AG04449 (cell line): ENCODE measurements at places on chromosomes 3 and 15.

DNA sequence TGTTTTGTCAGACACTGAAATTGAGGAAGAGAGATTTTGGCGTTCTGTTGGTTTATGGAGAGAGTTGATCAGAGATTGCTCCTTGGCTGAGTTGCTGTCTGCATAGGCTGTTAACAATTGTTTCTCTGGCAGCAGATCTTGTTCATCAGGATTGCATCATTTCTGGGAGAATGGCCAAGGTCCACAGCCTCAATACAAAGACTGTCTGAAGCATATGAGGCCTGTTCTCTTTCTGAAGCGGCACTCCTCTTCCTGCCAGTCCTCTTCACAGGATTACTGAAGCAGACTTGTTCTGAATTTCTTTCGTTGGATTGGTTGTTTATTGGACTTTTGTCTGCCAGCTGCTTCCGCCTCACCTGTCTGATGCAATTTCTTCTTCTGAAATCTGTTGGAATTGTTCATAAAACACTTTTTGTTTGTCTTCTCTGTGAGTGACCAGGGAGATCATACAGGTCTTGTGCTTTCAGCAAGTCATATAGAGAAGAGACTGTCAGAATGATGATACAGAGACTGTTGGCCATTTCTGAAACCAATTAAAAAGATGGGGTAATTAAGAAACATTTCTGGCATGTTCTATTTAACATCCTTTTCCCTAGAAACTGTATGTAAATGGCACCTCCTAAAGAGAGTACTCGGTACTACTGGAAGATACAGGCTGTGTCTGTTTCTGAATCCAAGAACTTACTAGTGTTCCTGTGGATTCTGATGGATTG is 25.5 kb downstream of the SETD5 start:
- peak; percentile 85 for DNase-seq

GRCh38 chr15:78679089-78679511 is 38.1 kb upstream of the CHRNB4 start:
- DNase-seq, result no peak

GRCh38 chr3:151560738-151561137 is 99.9 kb upstream of the IGSF10 start:
- DNase-seq, result no peak

GRCh38 chr15:29103824-29104565 is 165.6 kb downstream of the NSMCE3 start:
- peak; percentile 28 for DNase-seq

- no peak for DNase-seq
Observed at GRCh38 chr15:80404761-80405553, 775 bp downstream of the ARNT2 start.

- no peak for DNase-seq
Observed at GRCh38 chr3:13654330-13655060, 105.6 kb downstream of the FBLN2 start.

DNA sequence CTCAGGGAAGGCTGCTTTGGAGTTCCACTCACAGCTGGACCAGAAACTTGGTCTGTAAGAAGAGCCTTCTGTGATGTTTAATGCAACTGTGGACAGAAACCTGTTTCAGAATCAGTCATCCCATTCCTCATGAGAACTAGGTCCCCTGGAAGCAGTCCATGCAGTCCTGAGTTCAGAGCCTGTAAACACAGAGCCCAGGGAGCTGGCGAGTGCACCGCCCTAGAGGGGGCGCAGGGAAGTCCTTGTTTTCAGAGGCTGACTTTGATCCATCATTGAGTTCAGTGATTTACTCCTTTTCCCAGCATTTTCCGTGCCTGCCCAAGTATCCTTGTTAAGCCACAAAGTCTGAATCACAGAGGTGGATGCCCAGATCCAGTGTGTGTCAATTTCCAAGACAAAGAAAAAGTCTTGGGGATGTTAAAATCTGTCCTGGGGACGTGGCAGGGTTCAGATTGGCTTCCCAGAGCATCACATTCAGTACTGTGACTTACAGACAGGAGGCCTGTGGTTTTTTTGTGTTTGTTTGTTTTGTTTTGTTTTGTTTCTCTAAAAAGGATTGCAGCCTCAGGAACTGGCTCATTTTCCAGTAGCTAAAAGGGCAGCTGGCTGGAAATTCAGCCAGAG is 9.8 kb upstream of the TXNRD3 start:
- no peak for DNase-seq

DNA sequence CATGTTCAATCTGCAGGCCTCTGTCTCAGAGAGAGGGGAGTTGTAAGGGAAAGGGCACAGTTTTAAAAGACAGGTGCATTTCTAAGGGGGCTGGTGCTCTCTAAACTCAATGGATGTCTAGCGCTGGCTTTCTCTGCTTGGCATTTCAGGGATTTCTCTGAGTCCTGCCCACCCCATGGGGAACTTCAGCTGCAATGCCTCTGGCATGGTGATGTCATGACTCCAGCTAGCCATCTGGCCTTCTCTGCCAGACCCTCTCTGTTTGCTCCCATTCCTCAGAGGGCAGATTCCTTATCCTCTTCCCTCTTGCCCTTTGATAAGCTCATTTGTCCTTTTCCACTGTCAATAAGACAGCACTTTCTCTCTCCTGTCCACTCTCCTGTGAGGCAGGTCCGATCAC is 40.8 kb downstream of the RPLP1 start:
- DNase-seq, result no peak

DNA sequence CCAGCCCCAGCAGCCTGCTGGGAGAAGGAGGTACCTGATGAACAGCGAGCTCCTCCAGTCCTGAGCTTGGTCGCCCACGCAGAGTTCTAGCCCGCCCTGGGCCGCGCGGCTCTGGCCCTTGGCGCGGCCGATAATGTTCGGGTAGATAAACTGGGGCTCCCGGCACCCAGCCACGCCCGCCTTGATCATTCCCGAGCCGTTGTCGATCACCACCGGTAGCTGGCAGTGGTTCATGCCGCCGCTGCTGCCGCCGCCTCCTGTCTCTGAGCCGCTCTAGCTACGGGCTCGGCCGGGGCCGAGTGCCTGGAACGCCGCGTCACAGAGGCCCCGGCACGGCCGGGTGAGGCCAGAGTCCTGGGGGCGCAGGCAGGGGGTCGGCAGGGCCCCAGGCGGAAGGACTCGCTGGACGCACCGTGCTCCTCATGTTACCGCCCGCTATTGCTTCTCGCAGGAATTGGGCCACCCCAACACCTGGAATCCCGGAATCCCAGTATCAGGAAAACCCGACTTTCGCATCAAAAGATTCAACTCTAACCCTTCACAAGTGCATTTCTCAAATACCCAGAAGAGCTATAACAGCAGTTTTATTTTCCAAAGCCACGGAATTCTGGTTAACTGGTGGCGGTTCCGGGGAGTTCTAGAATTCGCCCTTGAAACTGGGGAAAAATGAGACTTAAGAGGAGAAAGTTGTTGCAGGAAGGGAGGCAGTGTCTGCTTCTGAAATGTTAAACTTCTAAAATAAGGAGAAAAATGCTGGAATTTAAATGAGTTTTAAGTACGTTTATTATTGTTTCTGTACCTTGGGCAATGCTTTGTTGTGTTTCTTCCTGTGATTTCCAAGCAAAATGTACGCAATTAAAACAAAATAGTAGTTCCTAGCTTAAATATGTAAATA is at the start of gene ACTRT3:
ACTRT3 (minus strand) TSS at position 275 of the 895 bp plus-strand sequence; CDS start at position 234, 41 bp downstream.
- DNase-seq, result no peak

GRCh38 chr15:26083457-26083856 is 220.3 kb upstream of the ATP10A start:
- DNase-seq, result no peak

GRCh38 chr3:122576174-122576940 is 1.1 kb upstream of the PARP15 start:
- DNase-seq, result no peak

DNA sequence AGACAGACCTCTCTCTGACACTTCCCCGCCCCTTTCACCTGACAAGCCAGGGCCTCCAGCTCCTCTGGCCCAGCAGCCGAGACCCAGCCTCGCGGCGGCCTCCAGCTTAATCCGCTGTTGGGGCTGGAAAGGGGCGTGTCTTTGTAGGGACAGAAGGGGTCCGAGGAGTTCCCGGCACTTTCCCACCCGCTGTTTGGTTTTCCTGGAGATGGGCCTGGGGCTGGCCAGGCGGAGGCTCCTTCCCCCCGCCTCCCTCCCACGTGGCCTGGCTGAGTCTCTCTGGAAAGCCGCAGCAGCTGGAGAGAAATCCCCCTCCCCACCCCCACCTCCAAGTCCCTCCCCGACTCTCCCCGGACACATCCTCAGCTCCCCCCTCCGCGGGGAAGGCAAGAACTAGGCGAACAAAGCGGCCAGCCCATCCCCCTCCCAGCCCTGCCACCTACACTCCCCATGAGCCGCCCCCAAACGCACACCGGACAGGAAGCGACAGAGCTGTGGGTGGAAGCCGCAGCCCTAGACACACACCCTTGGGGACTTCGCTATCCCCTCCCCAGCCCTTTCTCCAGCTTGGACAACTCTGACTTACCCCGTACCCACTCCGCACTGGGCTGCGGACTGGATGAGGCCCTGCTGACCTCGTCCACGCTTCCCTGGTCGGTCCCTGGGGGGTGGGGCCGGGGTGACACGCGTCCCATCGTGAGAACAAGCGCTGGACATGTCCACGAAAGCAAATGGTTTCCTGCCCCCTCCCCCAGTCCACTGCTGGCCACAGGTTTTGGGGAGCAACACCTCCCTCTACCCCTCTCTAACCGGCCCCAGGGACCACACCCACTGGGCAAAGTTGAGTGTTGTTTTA is 1.2 kb downstream of the IGDCC4 start:
- no peak for DNase-seq

GRCh38 chr3:198081421-198081844 is 121.4 kb downstream of the LMLN start:
- no peak for DNase-seq

DNA sequence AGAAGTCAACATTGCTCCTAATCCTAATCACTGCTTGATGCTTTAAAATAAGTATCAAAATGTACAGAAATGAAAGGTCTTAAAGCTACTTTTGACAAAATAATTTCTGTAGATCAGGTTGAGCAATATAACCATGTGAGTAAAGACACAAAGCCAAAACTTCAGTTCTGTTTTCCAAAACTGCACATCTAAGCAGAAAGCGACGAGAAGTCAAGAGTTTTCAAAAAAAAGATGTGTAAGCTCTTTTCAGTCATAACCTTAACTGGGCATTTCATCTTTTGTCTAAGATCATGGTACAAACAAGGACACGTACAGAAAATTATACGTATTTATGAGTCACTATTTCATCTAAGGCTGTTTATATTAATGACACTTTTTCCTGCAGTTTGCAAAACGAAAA is 608.8 kb downstream of the FOXP1 start:
- DNase-seq, result no peak

DNA sequence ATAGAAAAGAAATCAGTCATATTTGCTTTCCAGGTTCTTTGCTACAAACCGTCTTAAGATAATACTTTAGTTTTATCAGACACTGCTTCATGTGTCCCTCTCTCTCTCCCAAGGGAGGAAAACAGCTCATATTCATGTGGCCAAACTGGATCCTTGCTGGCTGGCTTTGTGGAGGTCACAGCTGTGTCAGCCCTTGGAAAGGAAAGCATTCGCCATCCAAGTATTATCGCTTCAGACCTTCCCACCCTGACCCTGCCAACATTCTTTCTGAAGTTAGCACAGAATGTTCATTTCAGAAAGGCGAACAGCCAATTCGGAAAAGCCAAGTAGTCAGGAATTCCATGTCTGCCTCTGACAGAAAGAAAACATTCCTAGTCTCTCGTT is 213.6 kb downstream of the FEZF2 start:
- no peak for DNase-seq

DNA sequence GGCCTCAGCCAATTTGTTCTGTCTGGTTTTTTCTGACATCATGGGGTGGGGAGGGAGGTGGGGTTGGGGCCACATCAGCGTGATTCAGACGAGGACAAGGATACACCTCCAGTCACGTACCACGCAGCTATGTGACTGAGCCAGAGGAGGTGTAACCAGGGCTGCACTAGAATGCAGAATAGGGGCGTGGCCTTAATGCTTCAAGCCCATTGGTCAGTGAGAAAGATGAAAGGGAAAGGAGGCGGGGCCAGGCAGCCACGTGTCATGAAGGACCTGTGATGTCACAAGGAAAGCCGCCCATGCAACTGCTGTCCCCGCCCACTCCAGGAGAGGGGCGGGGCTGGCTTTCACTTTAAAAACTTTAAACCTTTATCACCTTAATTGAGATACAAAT is at the start of gene GOLGA6L2:
GOLGA6L2 (minus strand) TSS at position 137 of the 394 bp plus-strand sequence; CDS start at position 75, 62 bp downstream.
- DNase-seq, result no peak

DNA sequence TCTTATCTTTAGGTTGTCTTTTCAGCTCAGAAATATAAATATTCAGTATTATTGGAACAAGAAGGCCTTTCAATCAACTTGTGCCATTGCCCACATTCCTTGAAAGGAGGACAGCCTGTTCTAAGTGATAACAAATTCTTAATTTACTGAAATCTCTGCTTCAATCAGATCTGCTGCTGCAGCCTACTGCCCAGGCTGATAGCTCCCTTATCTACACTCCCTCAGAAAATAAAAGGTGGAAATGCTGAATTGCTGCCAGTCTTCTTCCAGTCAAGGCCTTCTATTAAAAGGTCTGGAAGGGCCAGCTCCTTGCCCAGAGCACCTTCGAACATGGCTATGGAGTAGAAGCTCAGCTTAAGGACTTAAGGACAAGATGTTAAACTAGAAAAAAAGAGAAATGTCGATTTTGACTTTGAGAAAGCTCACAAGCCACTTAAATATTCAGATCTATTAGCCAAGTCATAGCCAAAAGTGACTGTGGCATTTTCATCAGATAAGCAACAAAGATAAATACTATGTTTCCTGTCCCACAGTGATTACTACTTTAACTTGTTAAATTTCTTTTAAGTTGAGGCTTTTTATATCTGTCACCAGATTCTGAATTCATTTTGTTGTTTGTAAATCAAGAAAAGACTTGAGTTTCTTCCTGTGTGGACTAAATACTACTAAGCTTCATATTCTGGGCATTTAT is 480.5 kb upstream of the CBLB start:
- no peak for DNase-seq

- DNase-seq, result peak; percentile 7
Observed at GRCh38 chr3:59212128-59212779, 162.4 kb upstream of the CFAP20DC start.

- no peak for DNase-seq
Observed at GRCh38 chr3:190491533-190492054, 22.3 kb upstream of the IL1RAP start.

DNA sequence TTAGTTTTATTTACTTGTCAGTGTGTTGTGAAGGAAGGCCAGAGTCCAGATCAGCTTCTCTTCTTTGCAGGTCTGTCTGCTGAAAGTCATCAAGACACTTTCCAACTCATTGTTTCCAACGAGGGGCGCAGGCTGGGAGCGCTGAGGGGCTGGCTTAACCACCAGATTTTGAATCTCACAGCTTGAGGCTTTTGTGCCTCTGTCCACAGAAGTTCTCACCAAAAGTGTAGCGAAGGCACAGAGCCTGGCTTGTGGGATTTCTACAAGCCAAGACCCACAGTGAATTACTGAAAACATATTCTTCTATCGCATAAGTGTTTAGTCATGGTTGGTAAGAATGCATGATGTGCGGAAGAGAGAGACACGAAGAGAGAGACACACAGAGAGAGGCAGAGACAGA is 35.2 kb downstream of the BHLHE40 start:
- DNase-seq, result no peak

- no peak for DNase-seq
Observed at GRCh38 chr15:93987068-93987467, 244.3 kb upstream of the MCTP2 start.

GRCh38 chr3:172607305-172608121 is 84.3 kb upstream of the TNFSF10 start:
- peak; percentile 52 for DNase-seq

GRCh38 chr3:182957226-182957625 is 23.1 kb downstream of the DCUN1D1 start:
- no peak for DNase-seq

- no peak for DNase-seq
Observed at GRCh38 chr15:38706956-38707355, 142.3 kb upstream of the RASGRP1 start.

GRCh38 chr15:88649286-88649733 is 10.5 kb downstream of the ISG20 start:
- peak; percentile 61 for DNase-seq
